Naive thymus-derived CD8-positive, alpha-beta T cell (primary cell): ENCODE measurements at places on chromosomes 4 and X. TPM values are rescaled to one million over a fixed set of nuclear protein-coding genes. Genes with fewer than 3 reads are reported as not detected.

The CTAG1A gene
- polyA plus RNA-seq, result not detected

The MAGEA11 gene
- not detected for polyA plus RNA-seq

The P2RY8 gene
- 169 TPM for polyA plus RNA-seq

The USP17L28 gene
- not detected for polyA plus RNA-seq

The DTHD1 gene
- polyA plus RNA-seq, result not detected

The CCNA2 gene
- polyA plus RNA-seq, result 0.51 TPM

The BMPR1B gene
- not detected for polyA plus RNA-seq

The NPY2R gene
- not detected for polyA plus RNA-seq

The CT45A5 gene
- not detected for polyA plus RNA-seq

The CXCR3 gene
- polyA plus RNA-seq, result 23.5 TPM

The CLDN22 gene
- polyA plus RNA-seq, result not detected

The DIPK2B gene
- 0.19 TPM for polyA plus RNA-seq

The PRDM8 gene
- polyA plus RNA-seq, result 0.76 TPM

The VMA21 gene
- 37.0 TPM for polyA plus RNA-seq

The MAGEB10 gene
- not detected for polyA plus RNA-seq

The ADH7 gene
- not detected for polyA plus RNA-seq

The TRAM1L1 gene
- not detected for polyA plus RNA-seq

The GAB3 gene
- 1.2 TPM for polyA plus RNA-seq

The IL3RA gene
- polyA plus RNA-seq, result not detected

The FBXO8 gene
- polyA plus RNA-seq, result 11.7 TPM

The RADX gene
- 2.1 TPM for polyA plus RNA-seq

The GPR173 gene
- polyA plus RNA-seq, result 0.49 TPM
